ENCODE measurements at places on chromosomes 2 and 18.

- no peak for DNase-seq
Measured at GRCh38 chr2:212528106-212528856, 10.3 kb downstream of the ERBB4 start.

GRCh38 chr2:80496346-80496745, 191.8 kb upstream of the LRRTM1 start:
- DNase-seq = peak; percentile 19

DNA sequence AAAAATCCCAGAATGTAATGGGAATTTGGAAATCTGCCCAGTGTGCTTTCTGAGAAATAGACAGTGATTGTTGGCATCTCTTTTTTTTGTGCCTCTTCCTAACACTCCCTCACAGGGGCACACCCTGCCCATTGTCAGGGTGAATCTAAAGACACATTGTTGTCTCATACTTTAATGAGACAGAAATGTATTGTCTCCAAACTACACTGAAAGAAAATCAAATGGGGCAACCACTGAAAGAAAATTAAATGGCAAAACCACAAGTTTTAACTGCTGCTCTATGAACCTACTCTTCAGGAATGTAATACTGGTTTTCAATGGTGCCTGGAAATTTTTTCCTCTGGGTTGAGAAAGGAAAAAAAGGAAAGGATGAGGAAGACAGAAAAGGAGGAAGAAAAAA, 43.2 kb upstream of the GLS start:
- peak; percentile 28 for DNase-seq

DNA sequence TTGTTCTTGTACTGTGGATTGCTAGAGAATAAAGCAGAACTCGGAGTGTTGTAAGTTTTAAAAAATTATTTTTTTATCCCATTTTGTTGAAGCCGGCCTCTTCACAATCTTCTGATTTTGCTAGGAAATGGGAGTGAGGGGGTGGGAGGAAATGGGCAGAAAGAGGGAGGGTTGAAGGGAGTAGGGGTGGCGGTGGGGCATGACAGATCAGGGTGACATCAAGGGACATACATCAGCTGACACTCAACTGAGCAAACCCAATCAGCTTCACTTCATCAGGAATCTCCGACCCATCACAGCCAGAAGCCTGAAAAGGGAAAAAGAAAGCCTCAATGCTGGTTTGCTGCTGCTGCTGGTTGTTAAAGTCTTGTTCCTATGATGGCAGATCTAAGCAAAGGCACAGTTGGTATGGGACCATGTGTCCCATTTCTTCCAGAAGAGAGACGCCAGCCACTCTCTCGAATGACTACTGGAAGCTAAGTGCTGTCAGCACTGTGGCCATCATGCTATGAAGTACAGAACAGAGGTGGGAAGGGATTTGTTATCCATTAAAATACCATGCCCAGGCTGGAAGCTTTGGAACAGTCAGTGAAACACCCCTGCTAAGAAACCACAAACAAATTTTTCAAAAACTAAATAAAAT, 292.0 kb downstream of the STK39 start:
- DNase-seq = no peak

DNA sequence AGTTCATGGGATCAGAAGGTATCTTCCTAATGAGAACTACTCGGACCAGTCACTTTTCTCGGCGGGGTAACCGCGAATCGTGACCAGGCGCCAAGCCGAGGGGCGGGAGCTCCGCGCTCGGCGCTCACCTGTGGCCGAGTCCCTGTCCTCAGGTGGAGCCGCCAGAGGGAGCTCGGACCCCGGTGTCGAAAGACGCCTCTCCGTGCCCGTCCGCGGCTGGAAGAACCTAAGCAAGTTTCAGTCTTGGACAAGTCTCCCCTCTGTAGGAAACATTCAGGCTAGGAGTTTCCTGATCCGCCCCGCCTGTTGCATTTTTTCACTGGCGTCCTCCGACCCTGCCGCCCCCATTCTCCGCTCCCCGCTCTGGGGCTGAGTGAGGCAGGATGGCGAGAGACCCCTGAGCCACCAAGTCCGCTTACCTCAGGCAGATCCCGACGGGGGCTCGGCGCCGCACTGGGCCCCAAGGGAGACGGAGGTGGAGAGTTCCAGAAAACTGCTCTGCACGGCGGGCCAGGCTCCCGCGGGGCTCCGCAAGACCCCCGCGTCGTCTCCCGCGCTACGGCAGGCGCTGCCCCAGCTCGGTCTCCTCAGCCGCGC, 480 bp downstream of the DSEL start:
- DNase-seq = peak; percentile 49

DNA sequence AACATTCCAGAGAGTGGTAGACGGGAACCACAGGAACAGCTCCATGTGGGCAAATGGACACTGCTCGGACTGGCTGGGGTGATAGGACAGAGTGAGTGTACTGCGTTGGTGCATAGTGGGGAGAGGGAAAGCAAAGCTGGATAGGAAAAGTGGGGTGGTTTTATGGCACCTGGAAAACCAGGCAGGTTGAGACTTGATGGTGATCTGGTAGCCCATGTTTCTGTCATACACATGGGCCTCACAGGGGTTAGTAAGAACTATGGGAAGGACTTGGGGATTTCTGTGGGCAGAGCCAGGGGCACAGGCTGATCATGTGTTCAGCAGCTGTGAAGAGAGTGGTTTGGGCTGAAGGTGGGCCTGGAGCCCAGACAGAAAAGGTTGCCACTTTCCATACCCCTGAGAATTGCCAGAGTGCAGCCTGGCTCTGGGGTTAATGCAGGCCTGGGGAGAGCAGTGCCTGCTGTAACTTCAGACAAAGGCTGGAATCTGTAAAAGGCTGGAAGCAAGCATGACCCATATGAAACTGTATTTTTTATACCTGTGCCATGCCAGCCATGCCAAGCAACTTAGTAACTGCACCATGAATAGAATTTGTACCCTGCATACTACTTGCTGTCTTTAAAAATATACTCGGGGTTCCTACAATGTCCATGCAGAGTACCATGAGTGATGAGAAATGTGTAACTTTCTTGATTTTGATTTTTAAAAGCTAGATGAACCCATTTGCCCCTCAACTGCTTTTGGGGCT, 41.9 kb downstream of the RPIA start:
- DNase-seq = no peak

- no peak for DNase-seq
Measured at GRCh38 chr2:230864605-230865306, at the start of gene ITM2C. Gene ITM2C, plus strand, starts transcription at chr2:230864942. Its CDS starts 84 bp downstream, at chr2:230865026.

GRCh38 chr2:109202486-109202885, 73.5 kb downstream of the SH3RF3 start:
- DNase-seq = no peak

DNA sequence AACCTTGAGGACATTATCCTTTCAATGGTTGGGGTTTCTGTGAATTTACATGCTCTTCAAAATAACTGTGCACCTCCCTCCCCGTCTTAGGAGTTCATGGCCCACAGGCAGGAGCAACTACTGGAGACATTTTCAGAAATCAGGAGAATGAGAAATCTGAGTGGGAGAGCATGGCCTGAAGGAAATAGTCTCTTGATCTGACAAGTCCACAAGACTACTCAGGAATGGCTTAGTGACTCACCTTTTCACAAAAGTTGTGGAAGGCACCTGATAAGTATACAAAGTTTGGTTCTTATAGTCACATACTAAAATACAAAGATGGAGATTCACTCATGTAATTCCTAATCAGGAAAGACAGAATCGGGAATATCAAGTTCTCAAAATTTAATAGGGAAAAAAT, 83.6 kb upstream of the NCKAP5 start:
- no peak for DNase-seq

DNA sequence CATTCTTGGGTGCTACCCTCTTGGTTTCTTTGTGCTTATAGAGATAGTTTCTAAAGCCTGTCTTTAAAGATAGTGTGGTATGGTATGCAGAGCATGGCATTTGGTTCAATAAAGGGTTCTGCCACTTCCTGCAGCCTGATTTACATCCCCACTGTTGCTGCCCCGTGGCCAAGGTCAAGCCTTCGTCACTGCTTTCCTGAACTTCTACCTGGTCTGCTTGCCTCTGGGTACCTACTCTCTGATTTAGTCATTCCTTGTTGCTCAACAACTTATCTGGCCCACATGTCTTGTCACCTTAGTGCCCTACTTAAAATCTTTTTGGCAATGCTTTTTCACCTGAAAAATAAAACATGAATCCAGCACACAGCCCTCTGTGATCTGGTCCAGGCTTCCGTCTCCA, 352.9 kb downstream of the LPIN1 start:
- DNase-seq = no peak

DNA sequence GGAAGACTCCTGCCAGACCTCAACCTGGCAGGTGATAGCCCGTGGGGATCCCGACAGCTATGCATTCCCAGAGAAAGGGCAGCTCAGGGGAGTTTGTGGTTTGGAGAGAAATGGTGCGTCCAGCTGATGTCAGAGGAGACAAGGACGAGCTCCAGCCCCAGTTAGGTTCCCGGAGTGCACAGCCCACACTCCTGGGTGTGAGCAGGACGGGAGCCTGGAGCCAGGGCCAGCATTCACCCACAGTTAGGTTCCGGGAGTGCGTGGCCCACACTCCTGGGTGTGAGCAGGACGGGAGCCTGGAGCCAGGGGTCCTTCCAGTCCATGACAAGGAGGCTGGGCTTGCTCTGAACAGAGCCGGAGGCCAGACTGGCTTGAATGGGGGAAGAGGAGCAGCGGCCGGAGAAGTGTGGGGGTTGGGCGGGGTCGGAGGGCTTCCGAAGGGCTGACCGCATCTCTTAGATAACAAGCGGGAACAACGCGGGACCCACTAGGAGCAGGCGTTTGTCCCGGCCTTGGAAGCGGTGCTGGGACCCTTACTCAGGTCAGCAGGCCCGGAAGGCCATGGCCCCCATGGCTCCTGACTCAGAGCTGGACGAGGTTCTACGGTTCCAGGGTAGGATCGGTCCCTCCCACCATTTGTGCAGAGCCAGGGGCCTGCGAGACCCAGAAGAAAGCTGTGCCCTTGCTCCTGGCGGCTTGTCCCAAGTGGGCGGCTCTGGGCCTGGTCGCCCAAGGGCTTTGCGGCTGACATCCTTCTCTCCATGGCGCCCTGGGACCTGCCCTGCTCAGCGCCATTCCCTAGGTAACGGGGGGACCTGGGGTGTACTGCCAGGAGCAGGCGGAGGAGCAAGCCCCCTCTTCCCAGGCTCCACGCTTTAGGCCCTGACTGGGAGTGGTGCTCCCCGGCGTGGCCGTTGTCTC, 185.6 kb downstream of the RTP5 start:
- no peak for DNase-seq

- DNase-seq = peak; percentile 70
Measured at GRCh38 chr2:55862246-55862645, 61.3 kb downstream of the EFEMP1 start.

DNA sequence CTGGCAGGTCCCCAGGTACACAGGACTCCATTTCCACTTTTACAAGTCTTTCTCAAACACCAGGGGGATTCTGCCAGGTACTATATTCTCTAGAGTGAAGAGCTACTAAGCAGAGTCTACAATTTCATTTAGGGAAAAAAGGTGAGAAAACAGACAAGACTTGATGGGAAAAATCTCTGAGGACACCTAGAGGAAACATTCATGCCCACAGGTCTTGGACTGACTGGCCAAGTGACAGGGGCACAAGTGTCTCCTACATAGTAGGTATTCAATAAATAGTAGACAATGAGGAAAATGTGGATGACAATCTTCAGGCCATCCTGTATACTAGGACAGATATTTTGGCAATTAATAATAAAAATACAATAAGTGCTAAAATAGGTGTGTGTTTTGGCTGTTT, 228.6 kb downstream of the CLIP4 start:
- DNase-seq = no peak

- no peak for DNase-seq
Measured at GRCh38 chr2:104430852-104431251, 423.1 kb upstream of the POU3F3 start.

- no peak for DNase-seq
Measured at GRCh38 chr2:109120166-109120565, 8.8 kb upstream of the SH3RF3 start.
